ENCODE measurements at places on chromosomes 4 and X.

GRCh38 chr4:55941881-55942396, 6.8 kb upstream of the CEP135 start:
- no peak for DNase-seq

GRCh38 chr4:11701966-11702725, 273.5 kb upstream of the HS3ST1 start:
- no peak for DNase-seq

GRCh38 chr4:128917781-128918180, 108.3 kb downstream of the JADE1 start:
- no peak for DNase-seq

GRCh38 chr4:76590798-76591281, 155.8 kb downstream of the SHROOM3 start:
- no peak for DNase-seq

DNA sequence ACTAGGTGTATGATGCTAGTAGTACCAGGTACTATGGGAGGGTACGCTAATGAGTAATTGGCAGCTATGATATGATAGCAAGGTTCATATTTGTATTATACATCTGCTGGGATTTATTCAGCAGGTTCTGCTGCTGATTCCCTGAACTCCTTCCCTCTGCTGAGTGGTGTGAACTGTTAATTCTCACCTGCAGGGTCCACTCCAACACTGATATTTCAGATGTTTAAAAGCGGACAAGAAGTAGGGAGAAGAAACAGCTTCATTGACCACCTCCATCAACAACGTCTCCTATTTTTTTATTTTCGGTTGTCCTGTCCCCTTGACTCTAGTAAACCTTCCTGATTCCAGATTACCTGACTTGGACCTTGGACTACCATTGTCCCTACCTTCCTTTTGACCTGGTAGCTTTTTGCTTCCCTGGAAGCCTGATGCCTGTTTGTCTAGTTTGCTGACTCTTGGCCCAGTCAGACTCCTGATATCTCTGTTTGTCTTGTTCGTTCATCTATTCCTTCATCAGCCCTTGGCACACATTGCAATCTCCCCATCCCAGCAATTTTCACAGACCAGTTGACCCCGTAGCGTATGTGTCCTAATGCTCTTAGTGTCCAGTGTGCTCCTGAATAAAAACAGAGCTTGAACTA, 34.0 kb upstream of the RNF128 start:
- no peak for DNase-seq

DNA sequence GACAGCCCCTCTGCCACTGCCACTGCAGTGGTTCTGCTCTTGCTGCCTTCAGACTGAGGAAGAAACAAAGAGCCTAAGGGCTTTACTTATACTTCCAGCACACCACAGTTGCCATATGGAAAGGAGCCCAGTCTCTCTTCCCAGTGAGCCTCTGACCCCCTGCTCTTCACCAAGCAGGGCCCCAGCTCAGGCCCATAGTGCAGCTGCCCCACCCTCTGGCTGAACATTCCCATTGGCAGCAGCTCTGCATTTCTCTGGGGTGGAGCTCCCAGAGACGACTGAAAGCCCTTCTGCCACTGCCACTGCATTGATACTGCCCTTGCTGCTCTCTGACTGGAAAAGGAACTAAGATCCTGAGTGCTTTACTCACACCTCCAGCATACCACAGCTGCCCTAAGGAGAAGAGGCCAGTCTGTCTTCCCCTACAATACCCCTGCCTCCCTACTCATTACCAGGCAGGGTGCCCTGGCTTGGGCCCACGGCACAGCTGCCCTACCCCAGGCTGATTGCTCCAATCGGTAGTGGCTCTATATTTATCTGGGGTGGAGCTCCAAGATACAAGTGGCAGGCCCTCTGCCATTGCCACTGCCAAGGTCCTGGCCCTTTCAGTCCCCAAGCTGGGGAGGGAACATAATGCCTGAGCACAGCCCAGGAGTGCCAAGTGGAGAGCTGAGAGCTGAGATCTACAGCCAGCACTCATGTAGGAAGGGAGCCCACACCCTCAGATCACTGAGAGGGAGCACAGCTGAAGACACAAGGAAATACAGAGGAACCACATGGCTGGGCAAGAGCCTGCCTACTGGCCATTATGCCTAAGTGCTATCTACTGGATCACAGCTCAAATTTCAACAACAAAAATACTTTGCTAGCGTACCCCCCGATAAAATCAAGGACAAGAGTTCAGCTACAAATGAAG, 36.0 kb downstream of the AWAT2 start:
- DNase-seq, result no peak

DNA sequence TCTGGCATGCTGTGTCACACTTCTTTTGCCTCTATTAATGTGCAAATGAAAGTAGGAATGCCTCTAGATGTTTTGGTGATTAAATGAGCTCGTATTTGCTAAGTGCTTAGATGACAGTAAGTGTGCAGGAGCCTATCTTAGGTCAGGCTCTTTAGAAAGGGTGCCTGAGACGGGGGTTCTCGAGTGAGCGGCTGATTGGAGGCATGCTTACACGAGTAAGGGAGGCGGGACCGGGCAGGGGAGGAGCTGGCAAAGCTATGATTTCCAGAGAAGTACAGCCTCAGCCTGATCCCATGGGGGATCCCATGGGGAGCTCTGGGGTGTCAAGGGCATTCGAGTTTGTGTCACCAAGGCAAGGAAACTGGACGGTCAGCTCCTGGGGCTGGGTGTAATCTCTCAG, 44.8 kb downstream of the CLDN34 start:
- DNase-seq, result no peak

DNA sequence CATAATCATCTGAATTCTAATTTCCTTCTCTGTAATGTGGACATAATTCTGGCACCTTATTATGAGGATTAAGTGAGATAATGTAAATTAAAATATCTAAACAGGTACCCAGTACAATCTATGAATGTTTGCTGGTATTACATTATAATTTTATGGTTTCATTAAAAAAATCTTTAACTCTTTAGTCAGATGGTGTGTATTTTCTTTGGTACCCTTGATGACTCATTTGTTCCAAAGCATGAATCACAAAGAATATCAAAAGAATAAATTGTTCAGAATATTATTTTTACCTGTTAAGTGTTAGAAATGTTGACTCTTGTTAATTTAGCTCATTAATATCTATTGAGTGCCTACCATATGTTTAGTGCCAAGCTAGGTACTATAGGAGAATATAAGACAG, 74.3 kb downstream of the SNX25 start:
- no peak for DNase-seq

GRCh38 chr4:41631523-41631922, 93.6 kb downstream of the LIMCH1 start:
- DNase-seq, result no peak

DNA sequence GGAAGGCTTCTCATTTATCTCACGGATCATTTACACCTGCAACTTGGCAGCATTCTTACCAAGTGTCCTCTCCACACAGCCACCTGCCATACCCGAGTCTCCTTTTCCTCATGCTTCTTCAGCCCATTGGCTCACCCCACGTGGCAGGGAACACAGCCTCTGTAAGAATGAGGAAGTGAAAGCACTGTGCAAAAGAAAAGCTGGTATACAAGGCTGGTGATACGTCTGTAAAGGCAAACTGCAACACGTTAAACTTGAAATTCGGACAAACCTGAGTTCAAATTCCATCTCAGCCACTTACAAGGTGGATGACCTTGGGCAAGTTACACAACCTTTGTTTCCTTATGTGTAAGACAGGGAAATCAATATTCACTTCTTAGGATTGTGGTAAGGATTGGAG, 164.0 kb upstream of the RASGEF1B start:
- DNase-seq, result no peak

DNA sequence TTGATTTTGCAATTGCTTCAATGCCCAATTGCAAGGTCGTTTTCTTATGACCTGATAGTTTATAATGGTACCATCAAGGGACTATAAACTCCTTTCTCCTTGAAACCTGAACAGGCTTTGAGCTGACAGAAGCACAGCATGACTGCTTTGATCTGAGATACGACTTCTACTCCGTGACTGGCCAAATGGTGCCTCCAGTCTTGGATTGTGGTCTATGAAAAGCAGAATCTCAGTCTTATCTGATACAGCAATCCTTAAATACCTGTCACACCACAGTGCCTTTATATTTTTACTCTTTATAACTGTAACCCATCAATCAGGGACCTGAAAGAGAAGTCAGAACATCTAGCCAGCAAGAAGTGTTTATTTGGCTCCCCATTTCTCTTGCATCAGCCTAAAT, 93.1 kb downstream of the DOCK11 start:
- no peak for DNase-seq

- DNase-seq, result no peak
Measured at GRCh38 chr4:66097218-66097617, 426.9 kb upstream of the EPHA5 start.

- no peak for DNase-seq
Measured at GRCh38 chrX:3521396-3521795, 174.9 kb upstream of the MXRA5 start.

DNA sequence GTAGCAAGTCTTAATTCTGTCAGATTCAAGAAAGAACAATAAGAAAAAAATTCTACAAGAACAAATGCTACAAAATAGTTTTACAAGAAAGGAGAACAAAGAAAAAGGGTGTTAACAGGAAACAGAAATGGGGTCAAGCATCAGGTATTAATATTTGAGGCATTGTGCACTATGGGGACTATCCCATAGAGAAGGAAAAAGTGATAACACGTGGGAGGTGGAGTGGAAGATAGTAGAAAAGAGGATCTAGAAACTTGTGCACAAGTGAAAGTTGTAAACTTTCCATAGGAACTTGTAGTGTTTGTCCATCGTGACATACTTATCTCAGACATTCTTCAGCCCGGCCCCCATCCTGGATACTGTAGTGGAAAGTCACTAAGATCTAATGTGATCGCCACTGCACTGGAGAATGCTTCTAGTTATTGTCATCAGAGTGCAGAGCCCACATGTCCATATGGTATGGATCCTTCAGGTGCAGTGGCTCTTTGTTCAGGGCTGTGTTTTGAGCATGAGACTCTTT, 15.4 kb upstream of the NFXL1 start:
- no peak for DNase-seq

GRCh38 chrX:81201671-81202455, at the start of the genes HMGN5 and SH3BGRL:
Gene HMGN5 (minus strand): TSS chrX:81201913. CDS start chrX:81121549, 80,364 bp downstream.
Gene SH3BGRL (plus strand): TSS chrX:81202102. CDS start chrX:81202201, 99 bp downstream.
- DNase-seq, result peak; percentile 92

DNA sequence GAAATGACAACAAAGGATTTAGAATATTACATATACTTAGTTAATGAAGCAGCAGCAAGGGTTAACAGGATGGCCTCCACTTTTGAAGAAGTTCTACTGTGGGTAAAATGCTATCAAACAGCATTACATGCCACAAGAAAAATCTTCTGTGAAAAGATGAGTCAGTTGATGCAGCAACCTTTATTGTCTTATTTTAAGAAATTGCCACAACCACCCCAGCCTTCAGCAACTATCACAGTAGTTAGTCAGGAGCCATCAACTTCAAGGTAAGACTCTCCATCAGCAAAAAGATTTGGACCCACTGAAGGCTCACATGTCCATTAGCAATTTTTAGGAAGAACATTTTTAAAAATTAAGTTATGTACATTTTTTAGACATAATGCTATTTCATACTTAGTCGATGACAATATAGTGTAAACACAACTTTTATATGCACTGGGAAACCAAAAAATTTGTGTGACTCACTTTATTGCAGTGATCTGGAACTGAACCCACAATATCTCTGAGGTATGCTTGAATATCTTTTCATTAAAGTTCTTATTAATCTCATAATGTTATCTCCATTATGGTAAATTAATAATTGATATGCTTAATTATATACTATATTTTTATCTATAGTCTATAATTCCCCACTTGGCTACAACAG, 81.2 kb downstream of the SPCS3 start:
- no peak for DNase-seq

- no peak for DNase-seq
Measured at GRCh38 chrX:20144491-20144890, 2.9 kb upstream of the EIF1AX start.

- DNase-seq, result no peak
Measured at GRCh38 chr4:10364194-10364593, 93.0 kb downstream of the ZNF518B start.

DNA sequence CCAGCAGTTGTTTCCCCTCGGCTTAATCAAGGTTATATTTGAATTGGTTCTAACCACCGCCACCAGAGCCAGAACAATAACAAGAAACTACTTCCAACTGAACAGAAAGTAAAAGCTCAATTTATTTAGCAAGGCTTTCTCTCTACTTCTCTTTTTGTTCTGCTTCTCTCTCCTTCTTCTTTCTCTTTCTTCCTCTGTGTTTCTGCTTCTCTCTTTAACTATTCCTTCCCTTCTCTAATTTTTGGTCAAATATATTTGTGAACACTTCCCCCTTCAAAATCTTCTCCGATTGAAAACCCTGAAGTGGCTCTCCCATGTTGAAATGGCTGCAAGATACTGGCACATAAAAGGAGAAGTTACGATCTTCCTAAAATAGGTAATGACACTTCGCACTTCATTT, 1195.9 kb upstream of the PRKX start:
- DNase-seq, result no peak

GRCh38 chr4:173398779-173399415, at the start of gene SCRG1:
Gene SCRG1 (minus strand): TSS chr4:173399116. CDS start chr4:173391414, 7,702 bp downstream.
- DNase-seq, result no peak

- DNase-seq, result no peak
Measured at GRCh38 chr4:151644622-151645021, 116.2 kb downstream of the GATB start.

DNA sequence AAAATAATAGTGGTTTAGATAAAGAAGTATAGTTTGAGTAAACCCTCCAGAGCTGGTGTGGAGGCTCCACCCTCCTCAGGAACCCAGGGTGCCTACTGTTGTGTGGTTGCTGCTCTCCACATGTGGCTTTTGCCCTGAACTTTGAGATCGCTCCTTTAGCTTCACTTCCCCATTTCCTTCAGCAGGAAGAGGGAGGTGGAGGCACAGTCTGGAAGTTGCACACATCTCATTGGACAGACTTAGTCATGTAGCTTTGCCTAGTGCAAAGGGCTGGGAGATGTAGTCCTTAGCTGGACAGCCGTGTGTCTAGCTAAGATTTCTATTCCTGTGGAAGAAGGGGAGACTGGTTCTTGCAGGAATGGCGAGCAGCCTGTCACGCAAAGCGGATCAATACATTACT, 37.9 kb downstream of the RGS12 start:
- DNase-seq, result no peak

DNA sequence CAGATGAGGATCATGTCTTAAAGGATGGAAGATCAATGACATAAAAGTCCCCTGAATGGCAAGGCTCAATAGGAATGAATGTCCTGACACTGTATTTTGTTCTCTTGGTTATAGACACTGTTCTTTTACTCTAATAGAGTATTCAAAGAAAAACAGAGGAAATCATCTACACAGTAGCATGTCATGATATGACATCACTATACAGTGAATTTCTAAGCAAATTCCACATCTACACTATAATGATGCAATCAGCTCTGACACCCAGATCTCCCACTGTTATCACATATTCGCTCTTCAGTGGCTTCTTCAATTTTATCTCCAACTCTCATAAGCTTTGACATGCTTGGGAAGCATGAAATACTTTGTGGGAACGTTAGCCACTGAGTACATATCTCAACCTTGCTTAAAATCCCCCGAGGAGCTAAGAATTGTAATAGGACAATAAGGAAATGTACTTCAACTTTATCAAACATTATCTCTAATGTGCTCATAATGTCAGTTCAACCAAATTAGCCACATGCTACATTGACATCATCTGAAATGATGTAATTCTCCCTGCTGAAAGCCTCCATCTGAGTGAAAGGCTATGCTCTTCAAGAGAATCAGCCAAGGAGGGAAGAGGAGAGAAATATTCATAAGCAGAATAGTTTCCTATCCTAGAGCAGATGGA, 139.6 kb upstream of the PTCHD1 start:
- DNase-seq, result no peak

GRCh38 chr4:118325431-118325830, 27.4 kb downstream of the PRSS12 start:
- DNase-seq, result no peak

- no peak for DNase-seq
Measured at GRCh38 chr4:48131736-48132135, 2.3 kb downstream of the TXK start.

GRCh38 chrX:126847143-126847542, 27.6 kb downstream of the PRR32 start:
- DNase-seq, result no peak
